Activated naive CD4-positive, alpha-beta T cell treated with anti-CD3 and anti-CD28 coated beads, Interleukin-2, amount 10 ng/mL, durations not matched to agents 7 days and 5 days (primary cell): ENCODE measurements at places on chromosomes 5 and 9.

DNA sequence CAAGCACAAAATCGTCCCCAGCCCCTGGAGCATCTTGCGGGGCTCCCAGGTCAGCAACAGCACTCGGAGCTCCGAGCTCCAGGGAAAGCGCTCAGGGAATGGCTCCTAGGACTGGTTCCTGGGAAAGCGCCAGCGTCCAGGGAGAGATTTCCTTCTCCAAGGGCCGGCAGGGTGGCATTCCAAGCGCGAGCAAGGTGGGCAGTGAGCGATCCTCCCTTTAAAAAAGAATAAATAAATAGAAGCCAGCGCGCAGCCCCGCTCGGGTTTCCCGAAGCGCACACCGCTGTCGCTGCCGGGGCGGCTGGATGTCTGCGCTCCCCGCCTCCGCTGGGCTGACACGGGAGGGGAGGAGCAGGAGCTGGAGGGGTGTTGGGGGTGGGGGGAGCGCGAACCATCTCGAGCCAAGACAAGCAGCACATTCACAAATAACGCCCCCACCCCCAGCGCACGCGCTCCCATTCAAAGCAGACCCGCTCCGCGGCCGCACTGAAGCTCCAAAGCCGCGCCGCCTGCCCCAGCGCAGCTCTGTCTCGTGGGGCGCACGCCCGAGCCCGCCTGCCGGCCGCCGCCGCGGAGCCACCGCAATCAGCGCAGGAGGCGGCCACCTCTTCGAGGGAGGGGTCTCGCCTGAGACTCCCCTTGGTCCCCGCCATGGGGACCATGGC, 327.4 kb downstream of the SH3GL2 start:
- DNase-seq = no peak

GRCh38 chr5:134708301-134708700, 30.0 kb upstream of the CAMLG start:
- no peak for DNase-seq

DNA sequence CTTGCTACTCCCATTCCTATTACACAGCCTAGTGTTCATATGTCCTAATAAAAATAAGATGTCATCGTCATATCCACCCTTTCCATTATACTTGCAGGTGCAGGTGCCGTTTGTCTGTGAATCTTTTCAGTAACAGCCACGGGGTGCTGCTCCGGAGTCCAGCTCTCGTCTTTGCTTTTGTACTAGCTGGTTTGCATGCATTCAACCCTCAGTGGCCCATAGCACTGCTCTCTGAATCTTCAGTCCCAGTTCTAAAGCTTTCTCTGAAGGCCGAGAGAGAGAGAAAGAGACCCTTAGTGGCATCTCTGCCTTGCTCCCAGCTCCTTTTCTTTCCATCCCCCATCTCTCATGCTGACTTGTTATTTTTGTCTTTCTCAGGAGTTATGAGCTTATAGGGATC, 468.5 kb downstream of the TMEM232 start:
- DNase-seq = no peak

GRCh38 chr9:131666029-131666428, 73.8 kb downstream of the RAPGEF1 start:
- DNase-seq = no peak

DNA sequence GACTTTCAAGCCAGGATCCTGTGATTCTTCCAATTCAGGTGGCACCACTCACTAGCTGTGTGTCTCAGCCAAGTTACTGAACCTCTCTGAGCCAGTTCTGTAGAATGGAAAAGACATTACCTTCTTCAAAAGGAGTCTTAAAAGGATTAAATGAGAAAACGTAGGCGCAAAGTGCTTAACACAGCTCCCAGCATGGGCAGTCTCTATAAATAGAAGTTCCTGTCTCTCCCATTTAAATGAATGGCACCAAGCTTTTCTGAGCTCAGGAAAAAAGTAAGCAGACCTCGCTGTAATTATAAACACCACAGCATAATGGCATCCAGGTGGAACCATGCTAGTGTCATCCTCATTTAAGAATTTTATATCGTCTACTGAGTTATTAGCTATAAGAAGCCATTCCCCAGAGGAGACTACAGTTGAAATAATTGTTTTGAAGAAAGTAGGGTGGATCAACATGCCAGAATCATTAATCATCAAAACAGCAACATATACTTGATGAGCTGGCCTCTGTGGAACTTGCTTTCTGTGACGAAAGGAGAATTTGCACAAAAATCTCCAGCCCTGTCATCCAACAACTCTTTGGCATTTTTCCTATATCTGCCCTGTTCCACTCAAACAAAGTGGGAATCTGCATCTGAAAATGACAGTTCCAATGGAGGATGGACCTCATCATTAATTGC, 188.9 kb downstream of the SPOCK1 start:
- no peak for DNase-seq

- peak; percentile 84 for DNase-seq
Measured at GRCh38 chr5:173327948-173328843, at the start of gene STC2. Gene STC2, minus strand, starts transcription at chr5:173328414. Its CDS starts 221 bp downstream, at chr5:173328193.

DNA sequence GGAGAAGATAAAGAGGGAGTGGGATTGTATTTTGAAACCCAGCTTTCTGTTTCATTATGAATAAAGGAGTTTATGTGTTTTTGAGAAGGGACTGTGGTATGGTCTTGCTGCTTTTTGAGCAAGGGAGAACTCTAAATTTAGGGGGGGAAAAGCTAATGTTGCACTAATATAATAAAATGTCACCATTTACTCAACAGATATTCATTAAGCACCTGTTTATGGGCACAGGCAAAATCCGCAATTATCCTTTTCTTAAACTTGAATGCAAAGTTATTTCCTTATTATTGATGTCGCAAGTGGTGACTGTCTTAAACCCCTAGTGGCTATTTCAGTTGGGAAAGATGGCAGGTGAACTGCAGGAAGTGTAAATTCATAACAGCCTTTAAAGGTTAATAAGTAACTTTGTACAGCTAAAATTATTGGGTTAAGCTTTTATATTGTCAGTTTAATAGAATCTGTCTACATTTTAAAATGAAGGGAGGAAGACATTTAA, 1.5 kb downstream of the CDC42SE2 start:
- no peak for DNase-seq

DNA sequence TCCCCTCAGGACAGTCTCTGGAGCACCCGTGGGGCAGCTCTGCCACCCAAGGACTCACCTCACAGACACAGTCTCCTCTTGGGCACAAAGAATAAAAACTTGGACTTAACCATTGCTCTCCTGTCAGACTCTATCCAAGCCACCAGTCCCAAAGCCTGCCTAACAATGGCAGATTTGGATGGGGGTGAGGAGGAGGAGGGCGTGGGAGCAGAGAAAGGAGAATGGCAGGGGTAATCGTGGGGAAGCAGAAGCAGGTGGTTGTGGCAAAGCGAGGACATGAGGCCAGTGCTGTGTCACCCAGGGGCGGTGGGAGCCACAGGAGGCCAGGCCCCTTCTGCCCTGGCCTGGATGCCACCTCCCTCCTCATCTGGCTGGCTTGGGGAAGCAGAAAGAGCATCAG, 5.5 kb upstream of the FAM163B start:
- no peak for DNase-seq

GRCh38 chr9:126347093-126347492, 20.5 kb downstream of the MVB12B start:
- DNase-seq = no peak

DNA sequence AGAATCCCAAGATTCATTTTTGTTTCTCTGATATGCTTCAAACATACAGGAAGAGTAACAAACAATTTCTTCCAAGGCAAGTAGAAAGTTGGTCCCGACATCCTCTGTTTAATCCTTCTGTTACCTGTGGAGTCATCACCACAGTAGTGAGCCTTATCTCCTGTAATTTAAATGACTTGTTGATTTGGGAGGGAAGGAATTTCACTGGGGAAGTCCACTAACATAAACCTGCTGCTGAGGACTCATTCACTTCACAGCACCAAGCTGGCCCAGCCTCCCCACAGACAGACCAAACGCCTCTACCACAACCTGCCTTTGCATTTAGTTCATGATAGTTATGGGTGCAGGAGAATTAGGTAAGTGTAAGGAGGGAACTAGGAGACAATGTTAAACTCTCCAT, 63.2 kb downstream of the PRKACG start:
- DNase-seq = no peak
